ENCODE measurements at places on chromosomes 2 and 18.
A peak's percentile ranks its signal among the peaks of the same experiment; 100 is the strongest.

DNA sequence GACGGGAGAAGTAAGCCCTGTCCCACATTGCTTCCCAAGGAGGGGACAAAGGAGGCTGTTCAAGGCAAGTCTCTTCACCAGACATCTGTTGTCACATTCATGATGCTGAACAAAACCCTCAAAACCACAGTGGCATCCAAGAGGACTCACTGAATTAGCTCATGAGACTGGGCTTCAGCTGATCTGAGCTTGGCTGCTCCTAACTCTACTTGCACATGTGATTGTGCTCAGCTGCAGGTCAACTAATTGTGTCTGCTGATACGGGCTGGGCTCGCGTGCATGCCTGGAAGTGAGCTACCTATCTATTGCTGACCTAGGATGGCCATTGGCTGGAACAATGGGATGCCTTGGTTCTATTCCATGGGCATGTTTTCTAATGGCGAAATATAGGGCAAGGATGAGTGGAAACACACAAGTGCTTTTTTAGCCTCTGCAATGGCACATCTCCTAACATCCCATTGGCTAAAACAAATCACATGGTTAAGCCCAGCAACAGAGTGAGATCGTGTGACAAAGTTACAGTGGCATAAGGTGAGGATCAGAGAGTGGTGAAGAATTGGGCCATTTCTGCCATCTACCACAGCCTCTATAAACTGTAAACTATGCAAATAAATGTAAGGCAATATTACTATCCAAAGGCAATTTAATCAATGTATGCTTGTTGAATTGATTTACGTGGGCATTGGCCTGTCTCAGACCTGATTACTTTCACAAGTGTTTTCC, 52.9 kb upstream of the CAPN13 start:
- DNase-seq = no peak

GRCh38 chr2:2758793-2759367, 427.8 kb upstream of the MYT1L start:
- DNase-seq = no peak

DNA sequence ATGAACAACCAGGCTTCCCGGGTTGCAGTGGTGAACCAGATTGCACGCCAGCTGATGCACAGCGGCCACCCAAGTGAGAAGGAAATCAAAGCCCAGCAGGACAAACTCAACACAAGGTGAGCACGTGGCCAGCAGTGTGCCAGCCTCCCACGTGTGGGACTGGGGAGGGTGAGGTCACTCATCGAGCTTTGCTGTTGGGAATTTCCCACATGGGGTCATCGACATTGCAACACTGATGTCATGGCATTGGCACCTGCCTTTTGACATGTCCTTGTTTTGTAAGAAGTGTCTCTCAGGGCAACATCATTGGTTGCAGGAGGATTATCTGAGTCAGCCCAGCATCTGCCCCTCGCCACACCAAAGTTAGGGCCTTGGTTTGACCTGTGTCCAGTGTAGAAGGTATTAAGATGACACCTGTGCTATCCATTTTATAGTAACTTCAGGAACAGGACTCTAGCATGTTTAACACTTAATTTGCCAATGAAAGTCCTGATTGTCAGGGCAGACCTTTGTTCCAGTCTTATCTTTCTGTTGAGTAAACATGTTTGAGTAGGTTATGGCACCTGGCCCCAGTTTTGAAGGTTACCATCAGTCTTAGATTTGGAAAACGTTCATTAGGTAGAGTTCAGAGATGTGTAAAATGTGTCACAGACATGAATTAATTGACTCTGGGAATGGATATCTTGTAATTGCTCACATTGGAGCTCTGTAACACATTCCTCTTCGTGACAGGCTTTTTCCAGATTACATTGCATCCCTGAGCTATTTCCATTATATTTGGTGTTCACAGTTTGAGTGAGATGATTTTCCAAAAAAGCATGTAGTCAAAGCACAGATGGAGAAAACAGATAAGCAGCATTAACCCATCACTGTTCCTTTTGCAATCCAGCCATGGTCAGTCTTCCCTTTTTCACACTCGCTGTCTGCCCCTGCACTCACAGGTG, 93.3 kb upstream of the EML6 start:
- DNase-seq = no peak

DNA sequence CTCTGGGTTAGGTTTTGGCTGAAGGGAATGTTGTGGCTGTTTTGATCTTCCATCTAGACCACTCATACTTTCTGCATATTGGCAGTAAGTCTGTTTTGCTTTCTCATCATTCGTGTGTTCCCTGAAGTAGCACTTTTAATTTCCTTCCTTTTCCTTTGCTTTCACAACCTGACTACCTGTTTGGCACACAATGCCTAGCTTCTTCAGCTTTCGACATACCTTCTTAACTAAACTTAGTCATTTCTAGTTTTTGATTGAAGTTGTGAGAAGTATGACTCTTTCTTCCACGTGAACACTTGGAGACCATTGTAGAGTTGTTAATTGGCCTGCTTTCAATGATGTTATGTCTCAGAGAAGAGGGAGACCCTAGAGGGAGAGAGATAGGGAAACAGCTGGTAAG, 123.6 kb upstream of the EPB41L3 start:
- no peak for DNase-seq

- peak; percentile 37 for DNase-seq
Observed at GRCh38 chr2:231781798-231782726, 980 bp upstream of the PDE6D start.

- DNase-seq = no peak
Observed at GRCh38 chr2:27572439-27572838, 10.4 kb upstream of the ZNF512 start.

GRCh38 chr18:2310886-2311285, 260.4 kb downstream of the METTL4 start:
- no peak for DNase-seq

DNA sequence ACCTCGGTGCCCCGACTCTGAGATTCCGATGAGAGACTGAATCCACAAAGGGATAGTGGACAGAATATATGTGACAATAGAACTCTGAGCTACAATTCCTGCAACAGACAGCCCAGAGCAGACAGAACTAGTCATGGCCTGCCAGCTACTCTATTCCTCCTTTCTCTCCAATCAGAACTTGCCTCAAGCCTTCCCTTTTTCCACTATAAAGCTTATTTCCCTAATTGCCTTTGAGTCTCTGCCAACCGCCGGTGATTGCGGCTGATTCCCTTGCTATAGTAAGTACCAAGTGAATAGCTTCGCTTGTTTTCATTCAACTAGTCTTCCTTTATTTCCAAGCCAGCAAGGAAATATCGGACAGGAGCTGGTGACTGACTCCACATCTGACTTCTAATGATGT, 96.8 kb downstream of the DSC3 start:
- DNase-seq = no peak

- no peak for DNase-seq
Observed at GRCh38 chr2:206971805-206972204, 32.5 kb downstream of the CPO start.

DNA sequence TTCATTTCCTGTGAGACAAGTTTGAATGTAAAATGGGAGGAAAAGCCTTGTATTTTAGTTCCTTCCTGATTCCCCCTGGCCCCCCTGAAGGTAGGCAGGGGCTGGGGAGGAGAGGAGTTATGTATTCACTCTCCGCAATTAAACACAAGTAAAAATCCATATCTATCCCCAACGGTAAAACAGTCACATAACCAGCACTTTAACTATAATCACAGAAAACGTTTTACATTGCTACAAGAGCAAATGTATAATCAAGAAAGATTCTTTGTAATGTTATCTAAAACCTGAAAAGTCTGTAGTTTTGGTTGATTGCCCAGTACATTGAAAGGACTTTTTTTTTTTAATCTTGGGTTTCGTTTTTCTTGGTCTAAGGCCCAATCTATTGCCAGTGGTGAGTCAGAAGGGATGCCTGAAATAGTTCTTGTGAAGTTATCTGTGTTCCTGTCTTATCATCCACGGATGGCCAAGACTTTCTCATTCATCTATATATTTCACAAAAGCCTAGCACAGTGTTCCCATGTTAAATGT, 34.5 kb upstream of the CCNYL1 start:
- DNase-seq = no peak

- DNase-seq = no peak
Observed at GRCh38 chr2:143633419-143633818, 504.2 kb downstream of the ARHGAP15 start.

- no peak for DNase-seq
Observed at GRCh38 chr2:97985998-97986397, 9.8 kb downstream of the TMEM131 start.

DNA sequence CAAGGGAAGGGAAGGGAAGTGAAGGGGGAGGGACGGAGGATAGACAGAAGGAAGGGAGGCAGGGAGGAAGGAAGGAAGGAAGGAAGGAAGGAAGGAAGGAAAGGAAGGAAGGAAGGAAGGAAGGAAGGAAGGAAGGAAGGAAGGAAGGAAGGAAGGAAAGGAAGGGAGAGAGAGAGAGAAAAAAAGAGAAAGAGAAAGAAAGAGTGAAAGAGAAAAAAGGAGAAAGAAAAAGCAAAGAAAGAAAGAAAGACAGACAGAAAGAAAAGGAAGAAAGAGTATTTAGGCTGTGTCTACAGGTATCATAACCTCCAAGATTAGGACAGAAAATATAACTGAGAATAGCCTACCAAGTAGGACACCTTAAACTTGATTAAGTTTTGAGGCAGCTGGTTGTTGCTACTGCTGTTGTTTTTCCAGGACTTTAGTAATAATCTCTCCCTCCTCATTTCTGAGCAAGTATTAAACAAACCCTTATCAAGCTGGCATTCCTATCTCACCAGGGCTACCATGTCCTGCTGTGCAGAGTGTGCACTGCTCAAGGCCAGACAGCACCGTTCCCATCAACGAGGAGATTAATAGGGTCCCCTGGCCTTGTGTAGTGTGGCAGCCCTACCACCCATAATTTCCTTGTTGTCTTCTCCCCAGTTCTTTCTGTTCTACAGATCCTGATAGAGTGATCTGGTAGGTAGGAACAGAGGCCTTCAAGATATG, 90.5 kb upstream of the FHL2 start:
- DNase-seq = no peak

DNA sequence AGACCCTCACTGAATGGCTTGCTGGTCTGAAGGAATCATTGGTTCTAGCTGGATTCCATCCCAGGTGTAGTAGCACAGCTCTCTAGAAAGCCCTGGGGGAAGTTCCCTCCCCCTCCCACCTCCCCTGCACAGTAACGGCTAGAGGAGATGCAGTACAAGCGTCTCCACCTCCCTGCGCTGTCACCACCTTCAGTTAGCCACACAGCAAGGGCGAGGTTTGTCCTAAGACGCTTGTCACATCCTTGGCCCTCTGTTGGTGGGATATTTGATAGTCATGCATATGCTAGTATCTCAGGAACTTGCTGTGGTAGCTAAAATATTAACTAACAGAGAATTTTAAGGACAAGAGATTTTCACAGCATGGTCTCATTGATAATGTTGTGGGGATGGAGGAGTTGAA, 19.4 kb downstream of the TRAPPC12 start:
- no peak for DNase-seq

DNA sequence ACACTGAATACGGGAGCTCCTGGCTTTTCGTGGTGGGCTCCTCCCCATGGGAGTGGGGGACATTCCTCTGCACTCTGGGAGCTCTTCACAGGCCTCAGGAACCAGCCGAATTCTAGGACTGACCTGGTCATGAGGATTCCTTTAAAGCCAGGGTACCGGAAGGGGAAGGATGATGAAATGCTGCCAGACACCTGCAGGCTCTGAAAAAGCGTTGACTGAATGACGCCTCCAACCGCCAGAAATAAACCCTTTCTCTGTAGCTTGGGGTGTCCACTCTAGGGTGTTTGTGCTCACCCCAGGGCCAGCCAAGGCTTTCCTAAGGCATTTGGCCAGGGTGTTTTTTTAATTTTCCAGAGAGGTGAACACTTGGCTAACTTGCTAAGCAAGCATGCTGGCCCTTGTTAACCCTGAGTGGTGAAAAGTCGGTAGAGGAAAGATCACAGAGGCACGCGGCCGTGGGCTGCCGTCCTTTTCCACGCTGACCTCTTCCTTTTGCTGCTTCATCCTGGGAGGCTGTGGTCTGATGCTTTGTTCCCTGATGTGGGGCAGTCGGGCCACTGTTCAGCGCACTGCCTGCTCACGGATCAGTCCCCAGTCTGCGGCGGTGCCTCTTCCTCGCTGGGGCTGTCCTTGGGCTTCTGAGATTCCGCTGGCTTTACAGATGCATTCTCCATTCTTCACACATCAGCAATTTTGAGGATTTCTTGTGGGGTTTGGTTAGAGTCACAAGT, 32.0 kb downstream of the IMPA2 start:
- DNase-seq = no peak

DNA sequence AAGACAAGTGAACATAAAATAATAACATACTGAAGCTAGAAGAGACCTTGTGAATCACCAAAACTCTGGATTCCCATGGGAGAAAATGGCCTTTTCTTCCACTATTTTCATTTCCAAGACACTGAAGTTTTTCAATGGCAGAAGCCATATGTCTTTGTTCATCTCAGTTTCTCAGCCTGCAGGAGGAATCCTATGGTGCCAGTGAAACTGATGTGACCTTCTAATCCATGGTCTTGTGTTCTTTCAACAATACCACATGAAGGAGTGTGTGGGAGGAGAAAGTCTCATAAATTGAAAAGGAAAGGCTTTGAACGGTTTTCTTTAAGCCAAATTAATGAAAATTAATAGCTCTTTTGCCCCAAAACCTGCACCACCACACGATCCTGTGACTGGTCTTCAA, 257.3 kb downstream of the EPHA4 start:
- DNase-seq = no peak

GRCh38 chr2:235391921-235392615, 101.8 kb upstream of the AGAP1 start:
- no peak for DNase-seq

- no peak for DNase-seq
Observed at GRCh38 chr2:15640261-15640711, 48.6 kb downstream of the DDX1 start.

DNA sequence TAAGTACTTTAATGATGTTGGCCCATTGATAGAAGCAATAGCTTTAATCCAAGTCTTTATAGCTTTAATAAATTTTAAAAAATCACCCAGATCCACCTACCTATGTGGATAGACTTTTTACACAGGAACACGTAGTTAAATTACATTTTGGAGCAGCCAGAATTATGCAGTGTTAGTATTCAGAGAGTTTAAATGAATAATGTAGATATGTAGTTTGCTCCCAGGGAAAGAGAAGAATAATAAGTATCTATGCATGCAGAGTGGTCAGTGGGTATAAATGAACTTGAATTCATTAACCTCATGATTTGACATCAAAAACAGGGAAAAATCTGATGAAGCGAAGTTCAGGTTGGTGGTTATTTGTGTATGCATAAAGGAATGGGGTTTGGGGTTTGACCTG, 146.3 kb downstream of the CERS6 start:
- no peak for DNase-seq

Measured in MM.1S (cell line).